ENCODE measurements at places on chromosomes 12 and 14. TPM values are rescaled to one million over a fixed set of nuclear protein-coding genes. Genes with fewer than 3 reads are reported as not detected.

- DNase-seq, result peak; percentile 85
Measured at GRCh38 chr12:114508529-114509129, 102.7 kb upstream of the TBX5 start.

DNA sequence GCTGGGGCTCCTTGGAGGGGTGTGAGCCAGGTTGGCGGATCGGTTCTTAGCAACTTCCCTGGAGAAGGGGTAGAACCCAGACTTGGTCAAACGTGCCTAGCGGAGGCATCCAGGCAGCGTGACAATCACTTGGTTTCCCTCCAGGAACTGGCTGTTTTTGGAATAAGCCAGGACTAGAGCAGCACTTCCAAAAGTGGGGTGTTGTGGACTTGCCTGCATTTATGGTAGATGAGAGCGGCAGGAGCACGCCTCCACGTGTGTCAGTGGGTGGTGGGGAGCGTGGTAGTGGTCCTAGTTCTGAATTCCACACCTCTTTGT is 2.8 kb downstream of the PRMT8 start:
- no peak for DNase-seq

Gene USP44
- 4.7 TPM for polyA plus RNA-seq

GRCh38 chr14:23327947-23328744 is 6.9 kb downstream of the PABPN1 start:
- DNase-seq, result peak; percentile 74

DNA sequence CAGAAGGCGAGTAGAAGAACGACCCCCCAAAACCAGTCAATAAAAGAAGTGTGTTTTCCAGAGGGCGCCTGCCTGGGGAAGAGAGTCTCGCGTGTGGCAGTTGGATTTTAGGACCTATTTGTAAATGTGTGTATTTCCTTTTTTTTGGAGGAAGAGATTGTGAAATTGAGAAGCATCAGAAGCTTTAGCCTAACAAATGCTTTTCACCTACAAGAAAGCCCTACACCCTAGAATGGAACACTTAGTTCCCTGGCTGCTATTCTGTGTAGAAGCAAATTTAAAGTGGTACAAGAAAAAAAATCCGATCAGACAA is 1.3 kb downstream of the RCOR1 start:
- DNase-seq, result no peak

GRCh38 chr14:68741839-68742470 is 50.9 kb downstream of the ZFP36L1 start:
- no peak for DNase-seq

DNA sequence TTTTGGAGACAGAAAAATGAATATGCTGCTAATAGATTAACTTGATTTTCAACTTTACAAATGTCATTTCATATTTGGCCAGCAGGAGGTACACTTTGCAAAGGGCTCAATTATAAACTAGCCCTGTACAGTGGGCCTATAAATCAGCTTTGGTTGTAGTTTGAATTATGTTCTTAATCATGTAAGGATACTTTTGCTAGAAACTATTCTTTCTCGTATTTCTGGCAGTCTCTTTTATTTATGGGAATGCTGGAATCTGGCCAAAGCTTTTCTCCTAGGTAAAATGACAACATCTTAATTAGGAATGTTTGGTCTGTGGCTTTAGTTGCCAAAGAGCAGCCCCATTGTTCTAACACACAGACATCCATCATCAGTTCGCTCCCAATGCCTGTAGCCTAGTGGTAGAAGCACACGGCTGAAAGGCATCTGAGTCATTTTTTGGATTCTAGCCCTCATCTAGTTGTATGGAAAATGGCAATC is 1322.3 kb upstream of the SEL1L start:
- peak; percentile 33 for DNase-seq

GRCh38 chr12:125155366-125155765 is 90.1 kb downstream of the AACS start:
- DNase-seq, result no peak

Gene PLEK2
- 3.8 TPM for polyA plus RNA-seq

DNA sequence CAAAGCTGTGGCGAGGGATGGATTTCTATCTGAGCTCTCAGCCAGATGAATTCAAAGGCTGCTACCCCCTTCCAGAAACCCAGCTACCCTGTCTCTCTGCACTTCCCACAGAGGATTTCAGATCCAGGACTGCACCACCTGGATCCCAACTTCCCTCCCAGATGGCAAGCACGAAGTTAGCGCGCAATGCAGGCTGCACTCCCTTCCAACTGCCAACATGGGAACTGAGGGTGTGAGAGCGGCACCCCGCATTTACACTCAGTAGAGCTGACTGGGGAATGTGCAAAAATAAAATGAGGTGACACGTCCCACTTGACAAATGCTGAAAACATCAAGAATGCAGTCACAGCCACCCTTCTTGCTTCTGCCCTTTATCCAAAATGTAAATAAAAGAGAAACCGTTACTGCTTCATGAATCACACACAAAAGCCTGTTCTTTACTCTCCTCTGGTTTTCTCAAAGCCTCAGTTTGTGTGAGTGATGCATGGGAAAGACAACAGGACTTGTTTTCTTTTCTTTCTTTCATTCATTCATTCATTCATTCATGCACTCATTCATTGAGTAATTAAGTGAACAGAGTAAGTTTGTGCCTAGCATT is 85.7 kb downstream of the ITPK1 start:
- no peak for DNase-seq

Gene KRT82
- not detected for polyA plus RNA-seq
